ENCODE measurements at places on chromosomes 4 and X.
A peak's percentile ranks its signal among the peaks of the same experiment; 100 is the strongest.

DNA sequence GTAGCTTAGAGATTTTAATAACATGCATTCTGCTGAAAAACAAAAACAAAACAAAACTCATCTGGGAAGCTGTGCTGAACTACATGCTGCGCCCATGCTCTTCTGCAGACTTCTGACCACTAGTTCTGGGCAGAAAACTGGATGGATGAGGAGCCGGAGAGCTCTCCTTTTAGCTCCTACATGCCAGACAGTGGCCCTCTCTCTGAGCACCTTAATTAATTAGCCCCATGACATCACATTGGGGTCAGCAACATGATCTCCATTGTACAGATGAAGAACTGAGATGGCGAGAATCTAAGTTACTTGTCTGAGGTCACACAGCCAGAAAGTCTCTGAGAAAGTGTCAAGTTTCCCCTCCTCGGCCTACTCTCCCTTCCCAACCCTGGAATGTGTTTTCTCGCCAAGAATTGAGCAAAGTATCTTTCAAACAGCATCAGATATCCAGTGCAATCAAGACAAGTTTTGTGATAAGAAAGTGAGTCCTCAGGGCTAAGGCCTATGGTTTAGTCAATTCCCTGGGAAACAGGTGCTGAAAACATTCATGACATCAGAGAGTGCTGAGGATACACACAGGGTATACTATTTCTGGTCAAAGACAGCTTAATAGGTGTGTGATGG is 21.6 kb downstream of the SCD5 start:
- DNase-seq: no peak

- DNase-seq: no peak
These were observed 46.9 kb downstream of the ATP10D start for GRCh38 chr4:47531954-47532321.

- DNase-seq: no peak
These were observed 117.0 kb downstream of the RNF150 start for GRCh38 chr4:141016117-141016798.

- no peak for DNase-seq
These were observed 129.0 kb upstream of the MAMLD1 start for GRCh38 chrX:150234126-150234525.

DNA sequence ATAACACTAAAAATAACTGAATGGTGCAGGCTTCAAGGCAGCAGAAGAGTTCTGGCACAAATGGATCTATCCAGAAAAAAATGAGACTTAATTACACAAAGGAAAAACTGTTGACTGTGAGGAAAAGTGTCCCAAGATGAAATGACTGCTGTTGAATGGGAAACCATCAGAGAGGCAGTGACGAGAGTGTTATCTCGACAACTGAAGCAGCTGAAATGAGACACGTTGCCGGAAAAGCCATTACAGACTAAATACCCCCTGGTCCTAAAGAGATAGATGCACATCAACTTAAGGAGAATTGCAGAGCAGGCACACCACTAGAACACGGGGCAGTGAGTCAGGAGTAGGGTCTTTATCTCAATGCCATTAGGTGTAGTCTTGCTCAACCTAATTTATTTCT is 277.8 kb downstream of the DMD start:
- no peak for DNase-seq

DNA sequence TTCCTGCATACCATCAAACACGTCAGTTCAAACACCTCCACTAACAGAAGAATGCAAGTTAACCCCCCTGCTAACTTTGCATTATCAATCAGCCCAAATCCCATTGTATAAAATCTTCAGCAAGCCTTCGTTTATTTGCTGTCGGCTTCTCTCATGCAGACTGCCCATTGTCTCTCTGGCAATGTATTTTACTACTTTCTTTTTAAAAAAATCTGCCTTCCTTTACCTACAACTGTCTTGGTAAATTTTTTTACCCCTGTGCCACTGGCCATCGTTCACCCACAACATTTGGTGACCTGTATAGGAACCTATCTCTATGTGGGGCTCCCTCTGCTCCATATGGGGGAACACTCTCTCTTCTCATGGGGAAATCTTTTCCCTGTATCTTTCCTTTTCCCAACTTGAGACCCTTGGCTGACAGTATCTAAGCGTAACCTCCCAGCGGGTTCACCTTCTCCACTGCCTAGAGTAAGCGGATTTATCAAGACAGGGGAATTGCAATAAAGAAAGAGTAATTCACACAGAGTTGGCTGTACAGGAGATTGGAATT is 244.6 kb downstream of the CPXCR1 start:
- no peak for DNase-seq

DNA sequence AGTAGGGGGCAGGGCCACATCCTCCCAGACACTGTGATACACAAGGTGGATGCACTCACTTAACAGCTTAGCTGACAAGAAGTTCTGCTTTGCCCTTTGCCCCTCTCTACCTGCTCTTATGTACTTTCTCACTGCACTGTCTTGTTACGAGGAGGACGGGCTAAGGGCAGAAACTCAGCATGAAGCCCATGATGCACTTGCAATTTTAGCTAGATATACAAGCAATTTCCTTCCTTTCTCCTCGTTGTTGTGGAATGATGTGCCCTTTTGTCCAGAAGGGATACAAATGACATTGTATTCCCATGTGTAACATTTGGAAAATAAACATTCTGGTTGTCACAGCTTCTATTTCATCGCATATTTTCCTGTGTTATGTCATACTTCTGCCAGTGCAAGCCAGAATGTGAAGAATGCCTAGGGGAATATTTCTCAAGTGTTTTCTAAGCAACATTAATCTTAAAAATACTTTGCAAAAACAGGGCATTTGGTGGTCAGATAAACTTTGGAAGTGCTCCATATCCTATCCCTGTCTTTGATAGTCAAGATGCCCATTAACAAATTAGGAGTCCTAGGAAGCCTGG is 47.2 kb downstream of the MAOA start:
- DNase-seq: no peak

GRCh38 chr4:161411901-161412300 is 751.9 kb downstream of the FSTL5 start:
- DNase-seq: no peak

GRCh38 chr4:42360256-42360669 is 37.0 kb upstream of the SHISA3 start:
- no peak for DNase-seq

GRCh38 chr4:48546336-48546735 is 56.3 kb downstream of the ZAR1 start:
- peak; percentile 34 for DNase-seq

DNA sequence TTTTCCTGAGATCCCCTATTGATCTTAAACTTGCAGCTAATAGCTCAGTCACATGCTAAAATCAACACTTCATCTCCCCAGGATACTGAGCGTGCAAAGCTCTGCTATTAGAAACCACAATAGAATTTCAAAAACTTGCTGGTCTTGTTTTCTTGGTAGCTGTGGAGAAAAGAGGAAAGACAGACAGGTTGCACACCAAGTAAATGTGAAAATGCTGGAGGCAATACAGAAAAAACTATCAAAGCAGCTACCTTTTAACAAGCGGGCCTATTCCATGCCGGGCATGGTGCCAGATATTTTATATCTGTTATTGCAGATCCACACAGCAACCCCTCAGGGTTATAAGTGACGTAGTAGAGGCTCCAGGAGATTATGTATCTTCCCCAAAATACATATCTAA is 171.9 kb downstream of the DCTD start:
- no peak for DNase-seq

- DNase-seq: no peak
These were observed 100.6 kb downstream of the GC start for GRCh38 chr4:71683309-71683708.

- no peak for DNase-seq
These were observed 2.6 kb upstream of the SMARCA1 start for GRCh38 chrX:129525896-129526295.

DNA sequence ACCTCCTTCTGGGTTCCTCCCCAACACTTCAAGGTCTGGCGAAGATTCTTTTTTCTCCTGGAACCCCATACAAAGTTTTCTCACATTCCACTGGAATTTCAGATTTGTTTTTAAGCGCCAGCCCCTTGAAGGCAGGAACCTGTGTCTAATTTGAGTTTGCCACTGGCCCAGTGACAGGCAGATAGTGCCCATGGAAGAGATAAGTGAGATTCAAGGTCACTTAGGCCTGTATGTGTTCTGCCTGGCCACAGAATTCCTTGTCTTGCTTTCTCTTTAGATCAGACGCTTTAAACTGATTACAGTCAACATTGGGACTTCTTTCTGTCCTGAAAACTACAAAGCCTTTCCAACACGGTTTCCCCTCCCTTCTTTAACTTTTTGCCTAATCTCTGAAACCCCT is 11.2 kb downstream of the ATOH1 start:
- DNase-seq: no peak

DNA sequence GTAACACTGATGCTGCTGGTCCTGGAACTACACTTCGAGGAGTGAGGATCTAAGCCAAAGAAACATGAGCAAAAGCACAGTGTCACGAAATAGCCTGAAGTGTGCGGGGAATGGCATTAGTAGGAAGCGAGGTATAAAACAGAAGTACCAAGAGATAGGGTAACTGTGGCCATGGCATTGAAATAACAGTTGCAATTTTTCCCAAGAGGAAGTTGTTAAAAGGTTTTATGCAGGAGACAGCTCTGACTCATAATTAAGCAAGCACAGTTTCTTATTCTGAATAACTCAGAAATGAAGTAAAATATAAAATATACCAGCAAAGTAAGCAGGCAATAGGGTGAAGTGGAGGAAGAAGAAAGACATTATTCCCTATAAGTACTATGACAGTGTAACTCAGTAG is 90.3 kb upstream of the TMEM150C start:
- no peak for DNase-seq

DNA sequence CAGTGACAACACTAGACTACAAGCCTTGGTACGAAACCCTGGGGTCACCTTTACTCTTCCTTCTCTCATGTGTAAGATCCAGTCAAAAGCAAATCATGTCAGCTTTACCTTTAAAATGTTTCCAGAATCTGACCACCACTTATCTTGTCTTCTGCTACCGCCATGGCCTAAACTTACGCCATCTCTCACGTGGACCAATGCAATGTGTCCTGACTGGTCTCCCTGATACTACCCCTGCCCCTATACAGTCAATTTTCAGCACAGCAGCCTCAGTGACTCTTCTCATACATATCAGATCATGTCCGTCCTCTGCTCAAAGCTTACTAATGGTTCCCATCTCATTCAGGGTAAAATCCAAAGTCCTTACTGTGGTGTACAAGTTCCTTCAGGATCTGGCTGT is 15.0 kb upstream of the MAML3 start:
- no peak for DNase-seq

DNA sequence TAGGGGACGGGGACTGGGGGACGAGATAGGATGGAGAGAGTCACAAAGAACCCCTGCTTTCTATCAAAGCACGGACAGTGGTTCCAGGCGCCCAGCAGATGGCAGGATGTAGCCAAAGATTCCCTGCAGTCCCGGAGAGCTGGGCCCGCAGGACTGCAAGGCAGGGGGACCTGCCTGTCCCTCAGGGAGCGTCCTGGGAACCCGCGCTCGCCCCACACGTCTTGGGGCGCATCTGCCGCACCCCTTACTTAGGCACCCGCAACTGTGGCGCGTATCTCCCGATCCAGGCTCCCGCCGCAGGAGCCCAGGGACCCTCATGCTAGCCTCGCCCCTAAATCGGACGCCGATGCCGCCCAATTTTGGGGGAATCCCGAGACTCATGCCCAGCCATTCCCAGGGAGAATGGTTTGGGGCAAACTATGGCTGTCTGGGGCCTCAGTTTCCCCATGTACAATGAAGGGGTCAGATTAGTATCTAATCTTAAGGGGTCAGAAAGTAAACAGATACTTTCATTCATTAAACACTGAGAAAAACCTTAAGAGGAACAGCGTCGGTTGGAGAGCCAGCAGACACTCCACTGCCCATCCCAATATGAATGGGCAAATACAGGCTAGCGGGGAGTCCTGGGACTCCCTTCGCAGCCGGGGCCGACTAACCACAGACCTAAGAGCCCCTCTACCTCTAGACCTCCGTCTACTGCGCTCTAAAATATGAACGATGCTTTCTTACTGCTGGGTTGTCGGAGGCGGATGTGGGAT is 581 bp upstream of the STK32B start:
- DNase-seq: peak; percentile 11

DNA sequence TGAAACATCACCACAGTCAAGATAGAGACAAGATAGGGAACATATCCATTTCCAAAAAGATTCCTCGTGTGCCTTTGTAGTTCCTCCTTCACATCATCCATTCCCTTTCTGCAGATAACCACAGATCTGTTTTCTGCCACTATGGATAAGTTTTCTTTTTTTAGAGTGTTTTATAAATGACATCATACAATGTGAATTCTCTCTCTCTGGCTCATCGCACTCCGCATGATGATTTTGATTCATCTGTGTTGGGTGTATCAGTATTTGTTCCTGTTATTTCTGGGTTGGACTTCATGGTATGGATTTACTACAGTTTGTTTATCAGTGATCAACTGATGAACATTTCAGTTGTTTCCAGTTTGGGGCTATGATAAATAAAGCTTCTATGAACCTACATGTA is 23.2 kb upstream of the ANXA3 start:
- no peak for DNase-seq

GRCh38 chr4:77989968-77990367 is 67.2 kb upstream of the FRAS1 start:
- DNase-seq: no peak

All from activated CD4-positive, alpha-beta T cell treated with anti-CD3 and anti-CD28 coated beads, Interleukin-2, Interleukin-4, amounts not matched to agents 100 ng/mL and 50 ng/mL, durations not matched to agents 16 hours and 8 hours (primary cell).